ENCODE measurements at places on chromosomes 5 and 9.
A peak's percentile ranks its signal among the peaks of the same experiment; 100 is the strongest.

- peak; percentile 50 for DNase-seq
These were observed 915 bp downstream of the ZFAND5 start for GRCh38 chr9:72363908-72364678.

DNA sequence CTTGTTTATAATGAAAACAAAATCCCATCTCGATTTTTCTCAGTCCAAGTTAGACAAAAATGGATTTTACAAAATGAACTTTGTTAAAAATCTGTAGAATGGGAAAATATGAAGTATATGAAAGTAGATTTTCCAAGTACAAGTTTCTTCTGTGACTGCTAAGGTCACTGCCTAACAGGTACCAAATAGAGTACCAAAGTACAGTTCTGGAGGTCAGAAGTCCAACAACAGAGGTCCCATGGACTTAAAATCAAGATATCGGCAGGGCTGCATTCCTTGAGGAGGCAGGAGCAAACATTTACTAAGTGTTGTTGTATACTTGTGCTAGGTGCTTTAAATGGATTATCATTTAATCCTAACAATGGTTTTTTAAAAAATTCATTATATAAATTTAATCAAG is 5.9 kb downstream of the YTHDC2 start:
- no peak for DNase-seq

DNA sequence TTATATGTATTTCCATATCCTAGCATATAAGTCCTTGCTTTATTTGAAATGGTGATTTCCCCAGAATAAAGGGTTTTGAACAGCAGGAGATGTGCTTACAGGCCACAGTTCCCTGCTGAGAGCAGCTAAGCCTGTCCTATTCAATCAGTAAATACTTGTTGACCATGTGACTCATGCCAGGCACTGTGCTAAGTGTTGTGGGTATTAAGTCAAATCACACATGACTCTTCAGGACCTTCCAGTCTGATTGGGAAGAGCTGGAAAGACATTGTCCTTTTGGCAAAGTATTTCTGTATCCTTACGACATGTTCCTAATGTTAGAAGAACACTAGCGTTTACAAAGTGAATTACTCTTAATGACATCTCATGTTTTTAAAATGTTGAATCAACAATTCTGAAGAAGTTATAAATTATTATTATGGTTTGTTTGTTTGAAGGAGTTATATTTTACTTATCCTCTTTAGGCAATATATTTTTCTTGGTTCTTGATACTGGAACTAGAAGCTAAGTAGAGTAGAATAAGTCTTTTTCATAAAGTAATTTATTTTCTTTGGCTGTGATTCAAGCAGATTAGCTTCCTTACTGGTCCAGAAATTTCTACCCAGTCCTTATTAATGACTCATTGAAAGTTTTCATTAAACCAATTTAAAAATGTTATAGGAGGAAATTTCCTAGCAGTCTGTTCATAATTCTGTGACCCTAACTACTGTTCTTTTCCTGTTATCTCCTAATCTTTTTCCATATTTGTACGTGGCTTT is 82.1 kb downstream of the GAPVD1 start:
- DNase-seq: peak; percentile 26

- no peak for DNase-seq
These were observed 7.9 kb upstream of the FAT2 start for GRCh38 chr5:151598984-151599383.

GRCh38 chr9:93193388-93194220 is 9.7 kb downstream of the WNK2 start:
- no peak for DNase-seq

- DNase-seq: no peak
These were observed 261.9 kb downstream of the PBX3 start for GRCh38 chr9:126009047-126009446.

DNA sequence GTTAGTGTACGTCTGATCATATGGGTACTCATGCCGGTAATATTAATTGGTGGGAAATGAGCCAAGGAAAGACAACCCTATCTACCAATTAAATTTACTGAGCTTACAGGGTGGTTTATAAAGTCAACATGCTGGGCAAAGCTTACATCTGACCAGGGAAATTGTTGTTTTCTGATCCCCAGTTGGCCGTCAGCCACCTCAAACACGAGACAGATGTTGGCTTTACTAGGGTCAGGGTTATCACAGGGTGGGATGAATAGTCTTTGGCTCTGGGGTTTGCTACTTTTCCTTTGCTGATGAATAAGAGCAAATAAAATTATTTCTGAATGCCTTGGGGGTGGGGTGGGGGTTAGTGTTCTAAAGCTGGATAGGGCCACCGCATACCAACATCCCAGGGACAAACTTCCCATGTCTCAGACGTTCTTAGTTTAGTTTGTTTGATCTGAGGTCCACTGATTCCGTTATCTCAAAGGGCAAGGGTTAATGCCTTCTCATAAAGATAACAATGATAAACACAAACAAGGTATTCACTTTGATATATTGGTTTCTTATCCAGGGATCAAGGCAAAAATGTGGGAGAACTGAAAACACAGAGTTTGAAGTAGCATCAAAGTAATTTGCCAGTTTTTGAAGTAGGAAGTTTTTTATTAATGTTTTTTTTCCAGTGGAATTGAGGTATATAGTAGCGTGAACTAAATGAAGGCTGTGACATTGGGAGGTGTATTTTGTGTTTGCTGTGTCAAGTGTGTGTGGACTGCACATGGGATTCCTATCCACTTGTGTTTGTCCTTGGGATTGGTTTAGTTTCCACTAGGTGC is 109.1 kb upstream of the RPS23 start:
- no peak for DNase-seq

Measured in stromal cell of bone marrow (primary cell).